Activated T-helper 2 cell treated with anti-CD3 and anti-CD28 coated beads, Interferon-gamma antibody, Interleukin-2, Interleukin-4, amounts not matched to agents 10 μg/mL and 5 μg/mL and 100 μg/mL, durations not matched to agents 14 hours and 24 hours and 36 hours (primary cell): ENCODE measurements at places on chromosomes 1 and 21. TPM values are rescaled to one million over a fixed set of nuclear protein-coding genes. Genes with fewer than 3 reads are reported as not detected.

The GJA4 gene
- not detected in 2 replicates for total RNA-seq

DNA sequence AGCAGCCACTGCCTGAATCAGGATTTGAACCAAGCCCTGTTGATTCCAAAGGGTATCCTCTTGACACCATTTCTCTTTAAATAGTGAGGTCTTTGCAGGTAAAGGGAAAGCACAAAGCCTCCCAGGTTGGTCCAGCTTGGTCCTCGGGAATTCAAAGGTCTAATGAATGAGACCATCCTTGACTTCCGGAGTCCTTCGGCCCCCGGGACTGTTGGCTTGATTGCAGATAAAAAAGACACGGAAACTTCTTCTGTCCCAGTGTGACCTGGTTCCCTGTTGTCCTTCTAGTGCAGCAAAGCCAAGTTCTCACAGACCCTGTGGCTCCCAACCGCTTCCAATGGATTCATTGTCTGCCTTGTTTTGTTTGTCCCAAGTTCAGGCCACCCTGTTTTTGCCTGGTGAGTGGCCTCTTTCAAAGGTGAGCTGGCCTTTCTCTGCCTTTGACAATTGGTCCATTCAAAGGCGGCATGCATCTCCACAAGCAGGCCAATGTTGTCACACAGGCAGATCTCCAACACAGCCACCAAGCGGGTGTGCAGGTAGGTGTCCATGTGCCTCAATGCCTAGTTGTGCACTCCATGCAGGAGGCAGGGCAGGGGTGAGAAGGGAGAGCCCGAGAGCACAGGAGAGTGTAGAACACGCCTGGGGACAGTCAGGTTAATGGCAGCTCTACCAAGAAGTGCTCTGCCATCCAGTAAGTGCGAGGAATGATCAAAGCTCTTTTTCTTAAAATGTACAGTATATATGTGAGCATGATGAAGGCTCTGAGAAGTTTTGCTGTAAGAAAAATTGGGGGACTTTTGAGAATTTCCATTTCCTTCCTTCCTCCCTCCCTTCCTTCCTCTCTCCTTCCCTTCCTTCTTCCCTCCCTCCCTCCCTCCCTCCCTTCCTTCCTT, 82.1 kb upstream of the ZBTB40 start:
- no peak for DNase-seq

DNA sequence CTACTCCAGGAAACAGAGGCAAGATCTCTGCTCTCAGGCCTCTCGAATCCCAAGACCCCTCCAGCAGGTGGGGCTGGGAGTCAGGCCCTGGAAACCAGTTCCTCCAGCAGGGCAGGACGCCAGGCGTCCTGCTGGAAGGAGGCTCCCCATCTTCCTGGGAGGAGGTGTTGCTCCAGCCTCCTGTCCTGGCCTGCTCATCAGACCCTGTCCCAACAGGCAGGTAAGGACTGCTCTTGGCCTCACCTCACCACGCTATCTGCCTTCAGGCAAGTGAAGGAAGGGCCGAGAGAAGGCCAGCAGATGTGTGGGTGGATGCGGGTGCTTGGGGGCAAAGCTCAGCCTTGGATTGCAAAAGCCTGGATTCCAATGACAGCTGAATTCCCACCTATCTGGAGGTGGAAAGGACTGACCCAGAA, 82.9 kb downstream of the SSBP3 start:
- no peak for DNase-seq

- no peak for DNase-seq
These were observed 68.4 kb downstream of the TLR5 start for GRCh38 chr1:223074445-223075300.

DNA sequence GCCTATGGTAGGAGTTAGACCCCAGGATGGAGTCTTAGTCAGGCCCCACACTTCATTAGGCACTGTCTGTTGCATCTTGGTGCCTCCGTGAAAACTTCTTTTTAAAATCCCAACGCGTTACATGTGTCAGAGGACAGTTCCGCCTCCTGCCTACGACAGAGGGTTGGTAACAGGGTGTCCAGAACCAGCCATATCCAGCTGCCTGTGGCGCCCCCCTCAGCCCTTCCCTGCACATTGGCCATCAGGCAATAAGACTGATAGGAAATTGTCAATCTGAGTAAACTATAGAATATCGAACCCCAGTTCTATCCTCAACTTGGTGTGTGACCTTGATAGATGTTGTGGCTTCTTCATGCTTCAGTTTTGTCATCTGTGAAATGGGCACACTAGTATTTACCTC, 108.6 kb upstream of the CSF3R start:
- DNase-seq: no peak

GRCh38 chr1:176603696-176604095, 140.7 kb downstream of the PAPPA2 start:
- DNase-seq: no peak

DNA sequence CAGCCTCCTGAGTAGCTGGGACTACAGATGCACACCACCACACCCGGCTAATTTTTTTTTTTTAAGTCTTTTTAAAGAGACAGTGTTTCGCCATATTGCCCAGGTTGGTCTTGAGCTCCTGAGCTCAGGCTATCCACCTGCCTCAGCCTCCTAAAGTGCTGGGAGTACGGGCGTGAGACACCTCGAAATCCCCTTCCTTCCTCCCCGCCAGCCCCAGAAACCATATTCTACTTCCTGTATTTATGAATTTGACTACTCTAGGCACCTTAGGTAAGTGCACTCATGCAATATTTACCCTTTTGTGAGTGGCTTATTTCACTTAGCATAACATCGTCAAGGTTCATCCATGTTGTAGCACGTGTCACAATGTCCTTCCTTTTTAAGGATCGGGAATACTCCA, 6.9 kb upstream of the LRP8 start:
- no peak for DNase-seq

- no peak for DNase-seq
These were observed 45.5 kb downstream of the UTP25 start for GRCh38 chr1:209873067-209873799.

GRCh38 chr21:32587120-32587519, 1.8 kb upstream of the TCP10L start:
- DNase-seq: no peak

GRCh38 chr21:43355925-43356289, 71.0 kb downstream of the SIK1 start:
- DNase-seq: no peak
